ENCODE measurements at places on chromosomes 13 and 19. TPM values are rescaled to one million over a fixed set of nuclear protein-coding genes. Genes with fewer than 3 reads are reported as not detected.
A peak's percentile ranks its signal among the peaks of the same experiment; 100 is the strongest.

DNA sequence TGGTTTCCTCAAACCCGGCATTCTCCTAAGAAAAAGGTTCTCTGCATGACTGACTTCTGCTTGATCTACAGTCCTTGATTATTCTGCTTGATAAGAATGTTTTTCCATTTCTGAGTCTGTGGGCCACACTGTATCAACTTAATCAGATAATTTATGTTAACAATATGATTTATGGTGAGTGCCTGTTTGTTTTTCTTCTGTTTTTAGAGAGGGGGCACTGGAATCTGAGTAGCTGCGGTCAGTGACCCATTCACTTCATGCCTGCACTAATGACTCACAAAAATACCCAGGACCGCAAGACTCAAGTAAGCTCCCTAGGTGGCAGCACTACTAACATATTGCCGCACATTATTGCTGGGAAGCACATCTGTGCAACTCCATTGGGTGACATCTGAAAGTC is 542.3 kb upstream of the ATXN8OS start:
- H3K4me3 ChIP-seq: no peak overlapping the region
- H3K27me3 ChIP-seq: no peaks in the 10 kb centered on the region
- H3K4me1 ChIP-seq: no peaks in the 10 kb centered on the region
- no peak for DNase-seq

- no peak overlapping the region for H3K4me3 ChIP-seq
- H3K27me3 ChIP-seq: no peaks in the 10 kb centered on the region
- no peaks in the 10 kb centered on the region for H3K36me3 ChIP-seq
- H3K27ac ChIP-seq: peak overlapping the region; percentile 45
- no peak for DNase-seq
These were observed 45.4 kb upstream of the POMP start for GRCh38 chr13:28613562-28613961.

DNA sequence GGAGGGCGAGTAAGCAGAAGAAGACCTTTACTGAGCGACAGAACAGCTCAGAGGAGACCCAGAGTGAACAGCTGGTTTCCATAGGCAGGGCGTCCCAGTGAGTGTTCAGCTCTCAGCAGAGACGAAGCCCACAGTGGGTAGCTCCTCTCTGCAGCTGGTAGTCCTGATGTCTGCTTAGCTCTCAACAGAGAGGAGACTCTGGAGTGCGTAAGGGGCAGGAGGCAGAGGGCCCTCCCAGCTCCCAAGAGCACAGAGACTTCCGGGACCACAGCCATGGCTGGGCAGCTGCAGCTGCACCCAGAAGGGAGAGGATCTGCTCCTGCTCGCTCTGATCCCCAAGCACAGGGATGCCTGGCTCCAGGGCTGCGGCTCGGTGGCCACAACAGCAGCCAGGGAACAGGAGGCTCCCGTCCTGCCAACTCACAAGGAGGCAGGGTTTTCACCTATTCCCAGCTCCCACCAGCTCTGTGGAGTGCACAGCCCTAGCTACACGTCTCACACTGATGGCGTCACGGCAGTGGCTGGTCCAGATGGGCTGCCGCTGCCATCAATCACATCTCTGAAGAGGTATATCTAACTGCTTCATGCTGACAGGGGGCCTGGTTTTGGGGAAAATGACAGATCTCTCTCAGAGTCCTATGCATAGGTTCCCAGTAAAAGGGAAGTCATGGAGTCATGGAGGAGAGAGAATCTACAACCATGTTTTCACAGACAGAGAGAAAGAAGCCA is 2660.1 kb upstream of the PCDH20 start:
- H3K4me3 ChIP-seq: no peak overlapping the region
- H3K4me1 ChIP-seq: no peaks in the 10 kb centered on the region
- no peak for DNase-seq
- H3K27ac ChIP-seq: no peak overlapping the region
- no peaks in the 10 kb centered on the region for H3K27me3 ChIP-seq

- peak overlapping the region; percentile 4 for H3K27ac ChIP-seq
- no peaks in the 10 kb centered on the region for H3K36me3 ChIP-seq
- DNase-seq: peak; percentile 83
- no peaks in the 10 kb centered on the region for H3K27me3 ChIP-seq
- peaks cover 32% of the 10 kb centered on the region for H3K4me1 ChIP-seq
These were observed 508.5 kb downstream of the KLF12 start for GRCh38 chr13:73625562-73626339.

- no peak overlapping the region for H3K4me3 ChIP-seq
- peaks cover 1% of the 10 kb centered on the region for H3K36me3 ChIP-seq
- peaks cover 4% of the 10 kb centered on the region for H3K27me3 ChIP-seq
- no peak overlapping the region for H3K27ac ChIP-seq
These were observed 844 bp upstream of the ASPDH start for GRCh38 chr19:50514346-50515167.

GRCh38 chr19:4730740-4731171 is 7.1 kb upstream of the DPP9 start:
- no peak overlapping the region for H3K4me3 ChIP-seq
- peak; percentile 90 for DNase-seq
- H3K36me3 ChIP-seq: no peaks in the 10 kb centered on the region
- no peak overlapping the region for H3K27ac ChIP-seq

GRCh38 chr19:17511724-17512573 is 500 bp downstream of the PGLS start:
- H3K27ac ChIP-seq: peak overlapping the region; percentile 93
- no peaks in the 10 kb centered on the region for H3K27me3 ChIP-seq
- H3K4me3 ChIP-seq: peak overlapping the region; percentile 88
- H3K36me3 ChIP-seq: peaks cover 42% of the 10 kb centered on the region
- H3K4me1 ChIP-seq: peaks cover 22% of the 10 kb centered on the region

- no peak overlapping the region for H3K4me3 ChIP-seq
- no peaks in the 10 kb centered on the region for H3K36me3 ChIP-seq
- H3K27me3 ChIP-seq: peaks cover 32% of the 10 kb centered on the region
- peaks cover 2% of the 10 kb centered on the region for H3K4me1 ChIP-seq
- DNase-seq: no peak
- no peak overlapping the region for H3K27ac ChIP-seq
These were observed 371.4 kb downstream of the KCNRG start for GRCh38 chr13:50386541-50387050.

- DNase-seq: no peak
- H3K27ac ChIP-seq: peak overlapping the region; percentile 12
- H3K4me3 ChIP-seq: no peak overlapping the region
- H3K27me3 ChIP-seq: no peaks in the 10 kb centered on the region
- H3K36me3 ChIP-seq: peaks cover 29% of the 10 kb centered on the region
These were observed 10.7 kb downstream of the THOP1 start for GRCh38 chr19:2795827-2796658.

DNA sequence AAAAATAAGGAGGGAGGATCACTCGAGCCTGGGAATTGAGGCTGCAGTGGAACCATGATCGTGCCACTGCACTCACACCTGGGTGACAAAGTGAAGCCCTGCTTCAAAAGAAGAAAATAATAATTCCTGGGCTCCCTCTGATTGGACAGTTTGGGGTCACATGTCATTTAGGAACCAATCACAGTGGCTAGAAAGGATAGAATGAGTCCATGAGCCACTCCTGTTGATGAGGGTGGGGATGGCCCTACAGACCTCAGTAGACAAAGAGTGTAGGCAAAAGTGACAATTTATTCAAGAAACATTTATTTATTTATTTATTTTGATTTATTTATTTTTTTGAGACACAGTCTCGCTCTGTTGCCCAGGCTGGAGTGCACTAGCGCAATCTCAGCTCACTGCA is 26.8 kb upstream of the ADGRE5 start:
- no peaks in the 10 kb centered on the region for H3K36me3 ChIP-seq
- DNase-seq: no peak
- H3K4me1 ChIP-seq: peaks cover 21% of the 10 kb centered on the region

- no peaks in the 10 kb centered on the region for H3K27me3 ChIP-seq
- H3K4me3 ChIP-seq: no peak overlapping the region
- H3K36me3 ChIP-seq: no peaks in the 10 kb centered on the region
- H3K27ac ChIP-seq: no peak overlapping the region
These were observed 518.4 kb upstream of the SLITRK1 start for GRCh38 chr13:84400706-84401105.

GRCh38 chr13:75194717-75195462 is 287.1 kb downstream of the TBC1D4 start:
- no peak overlapping the region for H3K27ac ChIP-seq
- H3K4me3 ChIP-seq: no peak overlapping the region
- no peaks in the 10 kb centered on the region for H3K4me1 ChIP-seq

DNA sequence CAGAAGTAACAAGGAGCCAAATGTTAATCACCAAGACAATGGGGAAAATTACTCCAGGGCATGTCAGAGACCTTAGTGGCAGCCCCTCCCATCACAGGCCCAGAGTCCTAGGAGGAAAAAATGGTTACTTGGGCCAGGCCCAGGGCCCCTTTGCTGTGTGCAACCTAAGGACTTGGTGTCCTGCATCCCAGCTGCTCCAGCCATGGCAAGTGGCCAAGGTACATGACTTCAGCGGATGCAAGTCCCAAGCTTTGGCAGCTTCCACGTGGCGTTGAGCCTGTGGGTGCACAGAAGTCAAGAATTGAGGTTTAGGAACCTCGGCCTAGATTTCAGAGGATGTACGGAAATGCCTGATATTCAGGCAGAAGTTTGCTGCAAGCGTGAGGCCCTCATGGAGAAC is 46.7 kb downstream of the OR10H4 start:
- no peak overlapping the region for H3K4me3 ChIP-seq
- DNase-seq: no peak
- H3K27ac ChIP-seq: no peak overlapping the region

SSC5D gene
- 0.21 TPM for total RNA-seq

MYO1F gene
- total RNA-seq: 33.0 TPM

CCDC70 gene
- not detected for total RNA-seq

PLVAP gene
- total RNA-seq: not detected

ZNF587B gene
- 27.5 TPM for total RNA-seq

IL27RA gene
- total RNA-seq: 86.4 TPM

Measured in activated CD4-positive, alpha-beta T cell treated with anti-CD3 and anti-CD28 coated beads, Interleukin-2, amount 10 ng/mL, durations not matched to agents 24 days and 14 days (primary cell).